ENCODE measurements at places on chromosomes 11 and 22. TPM values are rescaled to one million over a fixed set of nuclear protein-coding genes. Genes with fewer than 3 reads are reported as not detected.

The PNPLA3 gene
- total RNA-seq: 14.7 TPM

The FAT3 gene
- 80.6 TPM for total RNA-seq

The MS4A12 gene
- not detected for total RNA-seq

The ST14 gene
- total RNA-seq: 0.12 TPM

The C1QTNF4 gene
- 7.0 TPM for total RNA-seq

The BTBD18 gene
- total RNA-seq: not detected

The NLRP14 gene
- not detected for total RNA-seq

The CHADL gene
- total RNA-seq: 0.27 TPM

- no peak for DNase-seq
These were observed 42.6 kb upstream of the IGSF9B start for GRCh38 chr11:133999355-133999754.

DNA sequence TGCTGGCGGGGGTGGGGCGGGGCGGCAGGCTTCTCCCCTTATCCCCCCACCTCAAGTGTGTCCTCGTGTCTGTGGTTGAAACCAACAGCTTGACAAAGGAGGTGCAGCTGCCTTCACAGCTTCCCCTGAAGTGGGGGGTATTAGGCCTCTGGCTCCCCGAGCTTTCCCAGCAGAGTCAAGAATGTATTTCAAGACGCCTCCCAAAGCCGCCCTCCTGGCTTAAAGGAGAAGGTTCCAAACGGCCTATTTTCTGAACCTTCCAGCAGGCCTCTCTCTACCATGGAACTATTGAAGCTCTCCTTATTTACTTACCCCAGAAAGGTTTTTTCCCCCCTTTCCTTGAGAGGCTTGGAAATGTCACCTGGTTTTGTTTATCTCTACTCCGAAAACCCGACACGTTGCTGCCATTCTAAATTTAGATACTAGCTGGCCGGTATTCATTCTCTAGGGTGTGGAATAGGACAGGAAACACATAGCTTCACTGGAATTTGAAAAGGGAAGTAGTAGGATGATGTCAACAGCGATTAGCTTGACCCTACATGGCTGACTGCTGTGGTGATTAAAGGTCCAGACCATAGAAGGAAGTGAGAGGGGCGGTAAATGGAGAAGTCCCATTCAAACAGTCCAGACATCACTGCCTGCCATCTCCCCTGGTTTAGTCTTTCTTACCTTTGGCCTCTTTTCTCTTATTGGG lies 671 bp upstream of the PICALM start:
- DNase-seq: no peak

DNA sequence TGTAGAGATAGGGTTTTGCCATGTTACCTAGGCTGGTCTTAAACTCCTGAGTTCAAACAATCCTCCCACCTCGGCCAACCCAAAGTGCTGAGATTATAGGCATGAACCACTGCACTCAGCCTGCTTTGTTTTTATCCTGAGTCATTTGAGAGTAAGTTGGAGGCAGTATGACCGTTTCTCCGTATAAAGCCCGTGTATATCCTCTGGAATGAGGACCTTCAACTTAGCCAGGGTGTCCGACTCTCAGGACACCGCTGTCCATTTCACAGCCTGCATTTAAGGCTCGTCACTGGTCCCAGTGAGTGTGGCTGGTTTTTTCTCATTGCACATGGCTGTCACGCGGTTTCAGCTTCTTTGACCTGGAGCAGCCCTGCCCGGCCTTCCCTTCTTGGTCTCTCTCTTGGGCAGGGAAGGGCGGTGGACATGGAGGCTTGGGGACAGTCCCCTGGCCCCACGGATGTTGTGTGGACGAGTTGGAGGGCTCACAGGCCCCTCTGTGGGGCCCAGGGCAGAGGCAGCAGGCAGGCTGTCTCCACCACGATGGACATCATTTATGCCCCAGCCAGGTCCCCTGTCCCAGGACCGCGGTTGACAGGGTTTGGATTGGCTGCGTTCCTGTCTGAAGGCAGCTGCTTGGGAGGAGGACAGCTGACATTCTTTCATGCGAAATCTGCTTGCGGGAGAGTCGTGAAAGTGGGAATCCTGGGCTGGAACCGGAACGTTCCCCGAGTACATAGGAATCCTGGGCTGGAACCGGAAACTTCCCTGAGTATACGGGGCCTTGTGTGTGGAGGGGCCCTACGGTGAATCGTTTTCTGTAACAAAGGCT lies 93.3 kb downstream of the KCNQ1 start:
- DNase-seq: peak; percentile 13

GRCh38 chr11:59573216-59573615 lies 42.4 kb downstream of the OSBP start:
- DNase-seq: no peak

- no peak for DNase-seq
These were observed 198.5 kb upstream of the NCAM1 start for GRCh38 chr11:112762707-112763090.

GRCh38 chr11:5547982-5548381 lies 358 bp downstream of the OR52H1 start:
- no peak for DNase-seq

- no peak for DNase-seq
These were observed 37.7 kb upstream of the ADORA2A start for GRCh38 chr22:24389680-24390079.

DNA sequence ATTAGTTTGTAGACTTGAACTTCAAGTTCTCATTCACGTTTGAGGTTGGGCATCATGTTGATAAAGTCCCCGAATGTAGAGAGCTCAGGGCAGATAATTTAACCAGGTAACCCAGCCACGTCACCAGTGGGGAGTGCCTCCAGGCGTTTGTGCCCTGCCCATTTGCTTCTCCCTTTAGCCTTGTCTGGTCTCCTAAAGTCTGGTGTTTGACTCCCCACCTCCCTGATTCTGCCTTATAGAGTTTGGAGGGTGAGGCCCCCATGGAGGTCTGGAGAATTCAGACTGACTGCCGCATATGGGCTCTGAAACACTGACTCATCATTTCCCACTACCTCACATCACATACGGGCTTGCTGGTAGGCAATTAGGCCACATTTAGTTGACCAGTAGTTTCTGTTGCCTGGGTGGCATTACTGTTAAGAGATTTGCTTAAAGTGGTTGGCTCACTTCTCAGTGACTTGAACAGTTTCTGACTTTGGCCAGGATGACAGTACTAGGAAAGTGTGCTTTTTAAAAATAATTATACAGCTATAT lies 99.3 kb upstream of the GAL start:
- no peak for DNase-seq
